ENCODE measurements at places on chromosomes 2 and 18.

DNA sequence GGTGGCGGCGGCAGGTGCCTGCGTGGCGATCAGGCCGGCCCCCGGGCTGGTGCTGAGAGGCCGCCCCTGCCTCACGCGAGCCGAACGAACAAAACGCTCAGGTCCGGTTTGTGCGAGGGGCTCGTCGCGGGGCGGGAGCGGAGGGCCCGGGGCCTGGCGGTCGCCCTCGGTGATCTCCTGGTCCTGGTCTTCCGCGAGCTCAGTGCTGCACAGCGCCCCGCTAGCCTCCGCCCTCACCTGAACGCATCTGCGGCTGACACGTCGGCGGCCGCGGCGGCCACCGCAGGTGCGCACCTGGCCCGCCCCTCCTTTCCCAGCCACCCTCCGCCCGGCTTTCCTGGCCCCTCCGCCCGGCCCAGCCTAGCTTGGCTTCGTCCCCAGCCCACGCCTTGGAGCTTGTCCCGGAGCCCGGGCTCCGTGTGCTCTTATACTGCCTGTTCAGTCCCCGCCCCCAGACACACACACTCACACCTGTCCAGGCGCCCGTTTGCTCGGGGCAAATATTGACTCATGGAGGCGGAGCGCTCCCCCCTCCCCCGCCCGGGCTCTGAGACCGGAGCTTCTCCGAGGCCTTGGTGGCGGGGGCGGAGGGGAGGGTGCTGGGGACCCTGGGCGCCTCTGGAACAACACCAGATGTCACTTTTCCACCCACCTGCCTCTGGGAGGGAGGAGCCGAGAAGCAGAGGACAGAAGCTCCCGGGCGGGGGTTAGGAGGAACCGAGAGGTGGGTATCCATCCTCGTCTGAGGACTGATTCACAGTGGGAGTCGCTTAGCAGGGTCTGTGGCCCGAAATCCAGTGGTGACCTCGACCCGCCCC, 8.6 kb upstream of the CRYBA2 start:
- no peaks in the 10 kb centered on the region for H3K36me3 ChIP-seq
- peak overlapping the region; percentile 66 for H3K4me3 ChIP-seq
- no peak for DNase-seq
- H3K27ac ChIP-seq, result peak overlapping the region; percentile 60
- peaks cover 34% of the 10 kb centered on the region for H3K4me1 ChIP-seq
- peaks cover 85% of the 10 kb centered on the region for H3K27me3 ChIP-seq

DNA sequence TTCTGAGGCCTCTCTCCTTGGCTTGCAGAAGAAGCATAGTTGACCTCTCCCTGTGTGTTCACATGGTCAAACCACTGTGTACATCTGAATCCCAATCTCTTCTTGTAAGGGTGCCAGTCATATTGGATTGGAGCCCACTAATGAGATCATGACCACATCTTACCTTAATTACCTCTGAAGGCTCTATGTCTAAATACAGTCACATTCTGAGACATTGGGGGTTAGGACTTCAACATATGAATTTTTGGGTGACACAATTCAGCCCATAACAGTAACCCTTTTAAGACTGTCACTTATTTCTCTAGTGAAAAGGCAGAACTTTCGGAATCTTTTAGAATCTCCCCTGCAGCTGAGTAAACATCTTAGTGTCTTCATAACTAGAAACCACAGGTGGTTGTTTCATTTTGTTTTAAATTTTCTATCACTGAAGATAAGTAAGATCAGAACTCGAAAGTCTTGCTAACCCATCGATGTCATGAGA, 33.3 kb downstream of the BMP10 start:
- no peaks in the 10 kb centered on the region for H3K27me3 ChIP-seq
- H3K4me3 ChIP-seq, result no peak overlapping the region
- peaks cover 4% of the 10 kb centered on the region for H3K36me3 ChIP-seq
- H3K27ac ChIP-seq, result no peak overlapping the region

GRCh38 chr18:57426187-57426586, 9.0 kb upstream of the ONECUT2 start:
- H3K36me3 ChIP-seq, result no peaks in the 10 kb centered on the region
- H3K4me3 ChIP-seq, result no peak overlapping the region

DNA sequence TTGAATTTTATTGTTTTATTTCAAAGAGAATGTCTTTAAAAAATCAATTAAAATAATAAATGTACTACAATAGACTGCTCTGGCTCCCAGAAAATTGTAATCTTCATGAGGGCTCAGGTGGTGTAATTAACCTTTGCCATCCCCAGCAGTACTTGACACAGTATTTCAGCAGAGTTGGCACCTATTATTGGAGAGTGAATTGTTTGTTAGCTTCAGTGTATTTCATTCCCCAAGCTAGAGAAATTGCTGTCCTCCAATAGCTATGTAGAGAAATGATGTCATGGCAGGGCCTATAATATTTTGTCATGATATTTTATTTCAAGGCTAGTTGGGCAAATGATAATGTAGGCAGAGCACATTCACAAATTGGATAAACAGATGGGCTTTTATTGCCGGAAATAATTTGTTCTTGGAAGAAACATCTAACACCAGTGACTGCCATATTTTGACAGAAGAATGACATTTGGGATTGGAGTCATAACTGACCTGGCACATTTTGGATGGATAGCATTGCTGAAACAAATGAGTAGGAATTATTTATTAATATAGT, 712.0 kb upstream of the NXPH2 start:
- no peak for DNase-seq
- H3K36me3 ChIP-seq, result no peaks in the 10 kb centered on the region
- no peak overlapping the region for H3K27ac ChIP-seq
- H3K27me3 ChIP-seq, result no peaks in the 10 kb centered on the region
- no peak overlapping the region for H3K4me3 ChIP-seq
- no peaks in the 10 kb centered on the region for H3K4me1 ChIP-seq

DNA sequence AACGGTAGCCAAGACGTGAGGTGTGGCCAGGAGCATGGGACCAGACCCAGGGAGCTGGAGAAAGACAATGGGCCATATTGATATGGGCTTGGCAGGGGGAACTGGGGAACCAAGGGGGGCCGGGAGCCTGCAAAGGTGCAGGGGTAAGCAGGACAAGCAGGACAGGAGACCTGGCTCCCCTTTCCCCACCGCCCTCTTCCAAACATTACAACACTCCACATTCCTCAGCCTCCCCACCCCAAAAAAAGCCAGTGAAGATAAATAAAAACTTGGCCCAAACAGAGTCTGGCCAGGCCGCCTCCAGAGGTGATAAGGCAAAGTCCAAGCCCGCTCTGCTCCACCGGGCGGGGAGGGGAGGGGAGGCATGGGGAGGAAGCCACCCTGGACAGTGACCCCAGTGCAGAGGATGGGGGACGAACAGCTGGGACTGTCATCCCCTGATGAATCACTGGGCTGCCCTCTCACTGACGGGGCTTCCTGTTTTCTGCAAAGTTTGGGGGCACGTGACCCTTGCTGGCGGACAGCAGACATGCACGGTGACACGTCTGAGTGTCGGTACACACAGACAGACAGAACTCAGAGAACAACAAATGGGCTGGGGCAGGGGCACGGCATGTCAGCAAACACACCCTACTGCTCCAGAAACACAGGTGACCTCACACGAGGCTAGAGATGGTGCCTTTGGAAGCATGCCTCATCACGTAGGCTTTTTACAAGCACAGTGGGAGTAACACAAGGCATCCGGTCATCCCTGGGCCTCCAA, 100.2 kb downstream of the TNS1 start:
- H3K4me3 ChIP-seq, result no peak overlapping the region
- H3K4me1 ChIP-seq, result peaks cover 26% of the 10 kb centered on the region
- DNase-seq, result no peak
- H3K27ac ChIP-seq, result no peak overlapping the region

DNA sequence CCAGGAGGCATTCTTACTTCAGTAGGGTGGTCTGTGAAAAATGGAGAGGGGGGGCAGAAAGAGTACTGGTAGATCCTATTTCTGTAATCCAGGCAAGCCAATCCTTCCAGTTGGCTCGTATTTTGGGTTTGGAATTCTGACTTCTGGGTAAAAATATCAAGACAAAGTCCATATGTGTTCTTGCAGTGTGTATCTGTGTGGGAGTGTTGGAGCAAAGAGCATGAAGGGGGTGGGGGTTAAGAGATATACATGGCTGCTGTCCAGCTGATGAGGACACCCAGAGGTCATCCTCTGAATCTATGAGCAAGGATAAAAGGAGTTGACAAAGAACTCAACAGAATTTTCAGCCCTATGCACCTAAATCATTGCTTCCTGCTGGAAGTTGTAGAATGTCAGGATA, 375.8 kb upstream of the PIK3C3 start:
- no peaks in the 10 kb centered on the region for H3K4me1 ChIP-seq
- H3K27ac ChIP-seq, result no peak overlapping the region
- no peaks in the 10 kb centered on the region for H3K27me3 ChIP-seq
- DNase-seq, result no peak
- H3K4me3 ChIP-seq, result no peak overlapping the region
- H3K36me3 ChIP-seq, result no peaks in the 10 kb centered on the region

- no peak for DNase-seq
- H3K27me3 ChIP-seq, result no peaks in the 10 kb centered on the region
- H3K4me3 ChIP-seq, result no peak overlapping the region
- H3K27ac ChIP-seq, result no peak overlapping the region
Measured at GRCh38 chr2:211174631-211175030, 618.2 kb downstream of the CPS1 start.

- H3K4me3 ChIP-seq, result no peak overlapping the region
- no peaks in the 10 kb centered on the region for H3K4me1 ChIP-seq
- H3K27ac ChIP-seq, result no peak overlapping the region
Measured at GRCh38 chr18:22411446-22411845, 6.3 kb downstream of the CTAGE1 start.

DNA sequence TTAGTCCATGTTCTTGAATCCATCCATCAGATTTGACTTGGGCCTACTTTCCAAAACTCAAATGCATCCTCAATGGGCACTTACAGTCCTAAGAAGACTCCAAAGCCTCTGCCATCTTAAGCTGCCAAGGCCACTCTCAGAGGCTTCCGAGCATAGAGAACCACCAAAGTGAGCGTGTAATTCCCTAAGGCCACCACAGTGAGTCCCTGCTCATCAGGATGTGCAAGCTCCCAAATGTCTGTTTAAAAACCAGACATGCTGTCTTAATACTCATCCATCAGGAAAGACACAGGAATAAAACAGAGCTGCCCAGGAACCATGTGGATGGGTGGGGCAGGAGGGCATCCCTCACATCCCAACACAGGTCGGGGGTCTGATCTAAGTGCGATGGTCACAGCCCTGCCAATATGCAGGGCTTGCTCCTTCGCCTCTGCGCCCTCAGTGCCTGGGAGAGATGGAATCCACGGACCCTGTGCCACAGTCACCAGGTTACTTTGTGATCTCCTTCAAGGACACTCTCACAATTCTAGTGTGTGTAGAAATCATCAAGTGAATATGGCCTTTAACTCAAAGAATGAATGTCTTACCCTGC, 80.4 kb downstream of the POLR1A start:
- no peak for DNase-seq
- H3K27ac ChIP-seq, result no peak overlapping the region
- no peaks in the 10 kb centered on the region for H3K27me3 ChIP-seq
- no peak overlapping the region for H3K4me3 ChIP-seq
- peaks cover 41% of the 10 kb centered on the region for H3K4me1 ChIP-seq
- peaks cover 71% of the 10 kb centered on the region for H3K36me3 ChIP-seq

DNA sequence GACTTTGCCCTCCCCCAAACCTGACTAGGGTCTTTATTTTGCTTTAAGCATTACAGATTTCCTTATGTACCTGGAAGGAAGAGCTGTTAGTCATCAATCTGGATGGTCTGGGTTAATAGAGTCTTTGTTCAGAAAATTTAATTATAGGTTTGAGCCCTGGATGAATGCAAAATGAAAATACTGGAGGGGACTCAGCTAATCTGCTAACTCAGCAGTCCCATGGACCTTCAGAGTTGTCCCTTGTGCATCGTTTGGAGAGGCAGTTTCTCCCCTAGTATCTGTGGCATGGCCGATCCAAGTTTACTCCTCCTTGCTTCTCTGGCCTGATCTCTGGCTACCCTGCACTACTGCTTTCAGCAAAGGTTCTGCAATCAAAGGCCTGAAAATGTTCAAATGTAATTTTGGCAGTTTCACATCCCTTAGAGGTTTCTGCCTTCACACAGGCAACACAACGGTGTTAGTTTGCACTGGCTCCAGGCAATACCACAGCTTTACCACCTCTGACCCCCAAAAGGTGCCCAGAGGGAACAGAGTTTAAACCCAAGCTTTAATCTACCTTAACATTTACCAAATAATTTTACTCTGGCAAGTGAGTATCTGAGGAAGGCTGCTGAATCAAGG, 134.3 kb downstream of the THADA start:
- no peak overlapping the region for H3K4me3 ChIP-seq
- peaks cover 19% of the 10 kb centered on the region for H3K4me1 ChIP-seq
- peaks cover 34% of the 10 kb centered on the region for H3K36me3 ChIP-seq
- H3K27ac ChIP-seq, result no peak overlapping the region

DNA sequence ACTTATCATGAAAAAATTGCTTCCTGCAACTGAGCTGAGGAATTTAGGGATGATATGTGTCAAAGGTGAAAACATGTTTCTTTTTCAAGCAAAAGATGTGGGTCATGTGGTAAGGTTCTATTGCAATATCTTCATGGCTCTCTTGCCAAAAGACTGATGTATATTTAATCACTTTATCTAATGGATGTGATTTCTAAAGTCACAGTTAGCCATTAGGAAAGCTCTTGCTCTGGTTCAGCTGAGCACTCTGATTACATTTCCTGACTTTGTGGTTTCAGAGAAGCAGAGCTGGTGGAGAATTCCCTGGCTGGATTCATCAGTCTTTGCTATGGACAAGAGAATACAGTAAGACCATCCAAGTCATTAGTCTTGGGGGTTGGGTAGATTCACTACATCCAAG, 24.4 kb downstream of the SCN9A start:
- DNase-seq, result no peak
- H3K4me3 ChIP-seq, result no peak overlapping the region
- H3K27ac ChIP-seq, result no peak overlapping the region
- no peaks in the 10 kb centered on the region for H3K36me3 ChIP-seq
- H3K4me1 ChIP-seq, result no peaks in the 10 kb centered on the region

GRCh38 chr2:28338046-28338817, 54.4 kb upstream of the FOSL2 start:
- H3K4me3 ChIP-seq, result no peak overlapping the region
- peaks cover 12% of the 10 kb centered on the region for H3K36me3 ChIP-seq
- H3K4me1 ChIP-seq, result peaks cover 4% of the 10 kb centered on the region
- no peak for DNase-seq

DNA sequence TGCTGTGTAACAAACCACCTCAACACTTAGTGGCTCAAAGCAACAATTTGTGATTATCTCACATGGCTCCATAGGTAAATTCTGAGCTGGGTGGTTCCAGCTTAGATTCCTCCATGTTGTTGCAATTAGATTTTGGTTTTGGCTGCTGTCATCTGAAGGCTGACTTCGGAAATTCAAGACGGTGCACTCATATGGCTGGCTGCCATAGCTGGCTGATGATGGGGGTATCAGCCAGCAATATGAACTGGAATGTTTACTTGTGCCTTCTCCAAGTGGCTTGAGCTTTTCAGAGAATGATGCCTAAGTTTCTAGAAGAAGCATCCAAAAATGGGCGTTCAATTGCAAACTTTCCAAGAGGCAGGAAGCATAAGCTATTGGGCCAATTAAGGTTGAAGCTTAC, 213.1 kb downstream of the GCA start:
- H3K36me3 ChIP-seq, result no peaks in the 10 kb centered on the region
- no peak overlapping the region for H3K4me3 ChIP-seq
- no peak for DNase-seq
- H3K4me1 ChIP-seq, result no peaks in the 10 kb centered on the region
- no peaks in the 10 kb centered on the region for H3K27me3 ChIP-seq
